Ovary (tissue), 10 donors: ENCODE measurements at places on chromosomes 3 and 15.
A peak's percentile ranks its signal among the peaks of the same experiment; 100 is the strongest.

GRCh38 chr3:24829629-24830229 is 335.1 kb upstream of the THRB start:
- no peak for DNase-seq

DNA sequence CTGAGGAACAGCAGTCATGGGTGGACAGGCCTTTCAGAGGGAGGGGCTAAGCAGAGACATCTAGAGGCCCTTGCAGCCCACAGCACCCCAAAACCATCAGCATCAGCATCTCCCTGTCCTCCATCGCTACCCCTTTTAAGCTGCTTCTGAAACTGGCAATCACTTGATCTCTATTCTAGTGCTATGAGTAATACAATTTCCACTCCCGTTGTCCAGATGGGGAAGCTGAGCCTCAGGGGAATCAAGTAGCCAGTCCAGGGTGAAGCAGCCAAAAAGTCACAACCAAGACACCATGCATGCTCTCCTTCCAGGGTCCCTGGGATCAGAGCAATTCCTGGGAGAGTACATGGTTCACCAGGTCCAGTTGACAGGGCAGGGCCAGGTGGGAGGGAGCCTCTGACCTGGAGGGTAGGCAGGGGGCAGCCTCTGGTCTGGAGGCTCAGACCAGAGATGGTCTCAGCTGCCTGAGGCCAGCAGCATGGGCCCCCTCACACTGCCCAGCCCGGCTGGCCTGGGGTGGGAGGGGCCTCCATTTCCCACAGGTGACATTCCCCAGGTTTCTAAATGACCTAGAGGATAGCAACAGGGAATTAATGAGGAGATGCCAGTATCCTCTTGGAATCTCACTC is 30.0 kb downstream of the KLHL25 start:
- no peak for DNase-seq

DNA sequence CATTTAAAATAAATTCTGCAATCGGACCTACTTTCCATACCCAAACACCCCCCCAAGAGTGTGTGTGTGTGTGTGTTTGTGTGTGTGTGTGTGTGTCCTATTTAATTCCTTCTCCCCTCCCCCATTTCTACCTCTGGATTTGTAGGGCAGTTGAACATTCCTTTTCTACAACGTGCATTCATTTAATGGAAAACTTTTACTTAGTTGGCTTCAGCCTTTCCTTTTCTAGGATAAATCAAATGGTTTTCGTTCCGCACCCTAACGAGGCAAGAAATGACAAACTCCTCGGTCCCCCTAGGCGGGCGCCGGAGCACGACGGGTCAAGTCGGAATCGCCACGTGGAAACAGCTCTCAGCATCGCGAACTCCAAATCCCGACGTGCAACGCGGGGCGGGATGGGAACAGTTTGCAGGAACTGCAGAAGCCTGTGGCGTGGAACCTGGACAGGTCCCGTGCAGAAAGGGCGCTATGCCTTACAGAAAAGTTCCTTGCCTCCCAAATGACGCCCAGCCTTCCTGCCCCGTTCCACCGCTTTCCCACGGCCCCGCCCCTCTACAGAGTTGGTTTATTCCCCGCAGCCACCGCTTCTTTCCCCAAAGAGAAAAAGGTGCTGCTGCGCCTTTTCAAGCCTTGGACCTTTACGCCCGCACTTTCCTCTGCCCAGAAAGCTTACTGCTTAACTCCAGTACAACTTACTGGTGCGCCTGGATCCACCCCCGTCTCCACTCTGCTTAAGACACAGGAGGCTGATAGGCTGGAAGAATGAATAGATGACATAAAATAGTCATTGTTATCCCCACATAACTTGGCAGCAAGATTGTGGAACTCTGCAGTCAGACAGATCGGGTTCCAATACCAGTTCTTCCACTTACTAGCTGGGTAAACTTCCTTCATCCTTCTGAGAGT is 1.1 kb upstream of the EIF2B5 start:
- peak; percentile 79 for DNase-seq

- no peak for DNase-seq
Observed at GRCh38 chr3:110343376-110343775, 728.2 kb upstream of the NECTIN3 start.

- DNase-seq, result no peak
Observed at GRCh38 chr15:62534996-62535395, 369.9 kb upstream of the C2CD4B start.
